SK-N-MC (cell line): ENCODE measurements at places on chromosomes 11 and 22.

DNA sequence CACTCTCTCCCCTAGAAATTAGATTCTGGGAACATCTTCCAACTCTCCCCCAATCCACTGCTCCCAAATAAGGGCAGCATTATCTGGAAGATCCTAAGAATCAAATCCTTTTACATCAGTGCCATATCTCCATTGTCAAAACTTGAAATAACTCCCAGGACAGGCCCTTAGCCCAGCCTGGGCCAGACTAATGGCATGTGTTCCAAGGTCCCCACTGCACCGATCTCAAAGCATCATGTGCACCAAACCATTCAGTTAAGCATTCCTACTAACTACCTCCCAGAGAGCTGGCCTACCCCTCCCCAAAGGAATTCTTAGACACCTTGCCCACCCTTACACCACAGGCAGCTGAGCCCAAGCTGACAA lies 44.2 kb upstream of the POU2AF1 start:
- no peak for DNase-seq

DNA sequence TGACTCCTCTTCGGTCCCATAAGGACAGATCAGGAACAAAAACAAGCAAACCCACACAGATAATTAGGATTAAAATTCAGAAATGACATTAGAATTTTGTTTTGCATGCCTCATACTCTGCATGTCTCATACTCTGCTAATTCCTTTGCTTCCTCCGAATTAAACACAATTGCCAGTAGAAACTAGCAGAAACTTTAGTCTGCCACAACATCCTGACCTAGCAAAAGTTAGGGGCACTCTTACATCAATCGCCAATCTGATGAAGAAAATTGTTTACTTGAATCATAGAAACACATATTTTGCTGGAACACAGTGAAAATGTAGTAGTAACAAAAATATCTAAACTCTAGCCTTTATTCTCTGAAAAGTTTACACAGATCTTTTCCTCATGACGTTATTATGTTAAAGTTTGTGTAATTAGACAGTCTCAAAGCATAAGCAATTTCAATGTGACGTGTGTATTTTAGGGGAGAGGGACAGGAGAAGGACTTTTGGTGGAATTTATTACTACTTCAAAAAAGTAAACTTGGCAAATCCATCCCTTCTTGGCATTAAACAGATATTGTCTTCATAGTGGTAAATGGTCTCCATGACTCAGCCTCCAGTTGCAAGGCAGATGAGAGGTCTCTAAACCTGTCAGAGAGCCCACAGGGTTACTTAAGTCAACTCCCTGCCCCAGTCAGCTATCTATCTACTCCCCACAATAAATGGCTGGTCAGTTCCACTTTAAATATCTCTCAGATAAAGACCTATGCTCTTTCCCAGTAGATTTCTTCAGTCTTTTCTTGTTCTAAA lies 249.8 kb upstream of the UBASH3B start:
- no peak for DNase-seq

- DNase-seq: no peak
Observed at GRCh38 chr11:22049276-22049675, 143.6 kb upstream of the ANO5 start.

DNA sequence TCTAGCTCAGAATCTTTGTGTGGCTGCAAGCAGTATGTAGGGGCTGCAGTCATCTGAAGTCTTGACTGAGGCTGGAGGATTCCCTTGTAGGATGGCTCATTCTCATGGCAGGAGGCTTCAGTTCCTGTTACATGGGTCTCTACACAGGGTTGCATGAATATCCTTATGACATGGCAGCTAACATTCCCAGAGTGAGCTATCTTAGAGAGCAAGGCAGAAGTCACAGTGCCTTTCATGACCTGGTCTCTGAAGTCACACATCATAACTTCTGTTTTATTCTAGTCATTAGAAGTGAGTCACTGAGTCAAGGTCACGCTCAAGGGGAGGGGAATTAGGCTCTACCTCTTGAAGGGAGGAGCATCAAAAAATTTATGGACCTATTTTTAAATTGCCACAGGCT lies 10.3 kb upstream of the SPON1 start:
- DNase-seq: no peak

DNA sequence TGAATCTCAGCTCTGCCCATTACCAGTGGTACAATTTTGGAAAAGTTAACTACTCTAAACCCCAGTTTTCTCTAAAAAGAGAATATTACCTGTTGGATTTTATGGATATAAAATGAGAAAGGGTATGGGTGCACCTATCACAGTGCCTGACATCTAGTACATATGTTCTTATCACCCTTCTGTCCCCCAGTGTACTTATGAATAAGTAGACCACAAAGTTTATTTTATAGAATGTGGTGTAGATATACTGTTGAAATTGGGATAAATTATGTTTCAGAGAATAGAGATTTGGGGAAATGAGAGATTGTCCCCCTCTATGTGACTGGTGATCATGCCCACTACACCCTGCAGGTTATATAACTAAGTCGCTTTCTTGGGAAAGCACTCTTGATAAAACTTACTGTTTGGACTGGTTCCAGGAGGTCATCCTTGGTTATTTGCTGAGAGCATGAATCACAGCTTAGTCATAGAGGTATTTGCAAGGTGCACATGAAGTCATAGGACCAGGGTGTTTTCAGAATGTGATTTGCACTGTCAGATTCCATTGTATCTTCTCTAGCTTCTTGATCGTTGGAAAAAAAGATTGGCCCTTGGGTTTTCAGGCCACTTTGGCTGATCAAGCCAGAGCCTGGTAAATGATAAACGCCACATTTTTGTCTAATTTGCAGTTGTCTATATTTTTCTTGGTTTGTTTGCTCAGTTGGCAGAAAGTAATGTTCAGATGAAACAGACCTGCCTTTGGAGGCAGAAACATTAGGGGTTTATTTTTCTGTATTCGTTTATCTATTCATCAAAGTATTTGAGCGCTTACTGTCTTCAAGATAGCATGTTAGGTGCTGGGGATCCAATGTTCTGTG lies 21.3 kb downstream of the STX3 start:
- no peak for DNase-seq

GRCh38 chr11:92739041-92739440 lies 230.4 kb upstream of the MTNR1B start:
- no peak for DNase-seq

DNA sequence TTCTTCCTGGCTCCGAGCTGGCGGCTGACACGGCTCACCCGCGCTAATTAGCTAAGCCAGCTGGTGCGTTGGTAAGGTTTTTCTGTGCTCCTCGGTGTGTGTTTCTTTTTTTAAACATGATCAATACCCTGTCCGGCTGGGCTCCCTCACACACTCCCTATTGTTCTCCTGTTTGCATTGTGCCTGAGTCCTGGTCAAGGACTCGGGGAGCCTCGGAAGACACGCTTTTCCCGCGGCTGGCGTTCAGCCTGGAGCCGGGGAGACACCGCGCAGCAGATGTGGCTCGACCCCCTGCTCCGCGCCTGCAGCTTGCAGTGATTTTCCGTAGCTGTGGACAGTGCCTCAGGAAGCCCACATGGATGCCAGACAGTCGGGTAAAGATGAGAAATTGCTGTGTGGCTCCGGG lies 454.9 kb upstream of the CADM1 start:
- DNase-seq: no peak

DNA sequence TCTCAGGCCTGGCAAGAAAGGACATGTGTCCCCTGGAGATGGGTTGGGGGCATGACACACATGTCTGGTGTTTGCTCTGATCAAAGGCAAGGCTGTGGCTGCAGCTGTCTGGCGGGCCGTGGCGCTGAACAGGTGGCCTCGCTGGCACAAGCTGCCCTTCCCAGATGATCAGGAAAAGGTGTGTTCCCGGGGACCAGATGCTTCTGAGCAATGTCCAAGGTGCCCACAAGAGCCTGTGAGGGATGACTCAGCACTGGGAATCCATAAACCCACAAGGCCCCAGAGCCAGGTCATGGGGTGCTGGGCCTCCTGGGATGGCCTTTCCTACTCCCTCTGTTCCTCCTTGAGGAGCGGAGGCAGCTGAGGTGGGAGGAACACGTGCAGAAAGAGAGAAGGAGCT lies 9.7 kb upstream of the LRP5 start:
- DNase-seq: no peak

DNA sequence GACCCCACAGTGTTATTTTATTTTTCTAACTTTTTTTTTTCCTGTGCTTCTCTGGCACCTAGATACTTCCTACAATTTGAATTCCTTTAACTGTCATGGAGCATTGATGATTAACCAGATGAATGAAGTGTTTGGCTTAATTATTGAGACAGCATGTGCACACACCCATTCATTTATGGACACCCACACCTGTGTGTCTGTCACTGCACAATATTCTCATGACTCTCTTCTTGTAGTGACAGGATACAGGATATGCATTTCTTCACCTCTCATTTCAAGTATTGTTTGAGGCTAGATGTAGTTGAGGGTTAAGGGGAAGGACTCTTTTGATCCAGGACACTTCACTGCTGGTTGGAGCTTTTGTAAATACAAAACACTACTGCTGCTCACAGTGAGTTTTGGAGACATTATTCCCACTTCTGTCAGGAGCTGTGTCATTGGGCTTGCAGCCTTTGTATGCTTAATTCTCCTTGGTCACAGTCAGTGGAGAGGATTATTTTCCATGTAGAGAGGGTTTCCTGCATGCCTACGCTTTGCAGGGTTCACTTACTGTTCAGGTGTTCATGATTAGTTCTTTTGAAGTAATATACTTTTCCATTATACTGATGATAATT lies 33.5 kb downstream of the SPECC1L start:
- DNase-seq: no peak

GRCh38 chr11:110376711-110377324 lies 52.9 kb upstream of the FDX1 start:
- DNase-seq: no peak

DNA sequence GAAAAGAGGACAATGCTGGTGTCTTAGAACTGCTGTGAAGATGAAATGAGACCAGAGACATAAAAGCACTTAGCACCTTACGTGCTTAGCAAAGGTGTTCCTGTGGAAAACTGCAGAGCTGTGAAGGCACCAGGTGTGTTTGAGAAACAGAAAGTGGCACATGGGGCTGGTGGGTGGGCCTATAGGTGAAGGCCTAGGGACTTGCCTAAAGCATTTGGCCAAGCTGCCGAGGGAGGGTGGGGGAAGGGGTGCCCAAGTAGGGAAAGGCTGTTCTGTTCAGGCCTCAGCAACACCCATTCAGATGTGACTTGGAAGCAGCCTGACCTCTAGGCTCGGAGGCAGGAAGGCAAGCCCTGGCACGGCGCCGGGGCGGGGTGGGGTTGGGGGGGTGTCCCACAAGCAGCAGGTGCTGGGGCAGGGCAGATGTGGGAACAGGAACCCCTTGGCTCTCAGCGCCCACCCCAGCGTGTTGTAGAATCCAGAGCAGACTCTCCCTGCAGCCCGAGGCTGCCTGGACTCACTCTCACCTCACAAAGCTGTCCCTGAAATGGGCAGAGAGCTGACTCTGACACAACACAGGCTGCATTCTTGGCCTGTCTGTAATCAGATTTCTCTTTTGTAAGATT lies 366.7 kb upstream of the NARS2 start:
- DNase-seq: no peak

GRCh38 chr11:44776551-44777208 lies 49.9 kb downstream of the TSPAN18 start:
- no peak for DNase-seq

DNA sequence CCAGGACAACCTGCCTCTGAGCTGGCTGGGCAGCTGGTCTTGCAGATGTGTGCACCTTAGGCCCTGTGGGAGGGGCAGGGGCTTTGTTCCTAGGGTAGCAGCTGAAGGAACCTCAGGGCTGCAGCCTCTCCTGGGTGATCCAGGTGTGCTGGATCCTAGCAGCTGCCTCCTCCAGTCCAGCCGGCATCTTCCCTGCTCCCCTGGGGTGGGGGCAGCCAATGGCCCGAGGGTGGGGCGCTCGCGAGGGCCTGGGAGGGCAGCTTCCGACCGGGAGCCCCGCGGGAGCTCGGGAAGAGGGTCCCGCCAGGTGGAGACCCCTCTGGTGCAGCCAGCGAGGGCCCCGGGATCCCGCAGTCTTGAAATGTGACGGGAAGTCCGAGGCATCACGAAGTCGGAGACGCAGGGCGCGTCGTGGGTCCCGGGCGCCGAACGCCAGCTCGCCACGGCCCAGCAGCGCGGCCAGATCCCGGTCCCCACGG lies 1.7 kb downstream of the IFITM1 start:
- DNase-seq: no peak

DNA sequence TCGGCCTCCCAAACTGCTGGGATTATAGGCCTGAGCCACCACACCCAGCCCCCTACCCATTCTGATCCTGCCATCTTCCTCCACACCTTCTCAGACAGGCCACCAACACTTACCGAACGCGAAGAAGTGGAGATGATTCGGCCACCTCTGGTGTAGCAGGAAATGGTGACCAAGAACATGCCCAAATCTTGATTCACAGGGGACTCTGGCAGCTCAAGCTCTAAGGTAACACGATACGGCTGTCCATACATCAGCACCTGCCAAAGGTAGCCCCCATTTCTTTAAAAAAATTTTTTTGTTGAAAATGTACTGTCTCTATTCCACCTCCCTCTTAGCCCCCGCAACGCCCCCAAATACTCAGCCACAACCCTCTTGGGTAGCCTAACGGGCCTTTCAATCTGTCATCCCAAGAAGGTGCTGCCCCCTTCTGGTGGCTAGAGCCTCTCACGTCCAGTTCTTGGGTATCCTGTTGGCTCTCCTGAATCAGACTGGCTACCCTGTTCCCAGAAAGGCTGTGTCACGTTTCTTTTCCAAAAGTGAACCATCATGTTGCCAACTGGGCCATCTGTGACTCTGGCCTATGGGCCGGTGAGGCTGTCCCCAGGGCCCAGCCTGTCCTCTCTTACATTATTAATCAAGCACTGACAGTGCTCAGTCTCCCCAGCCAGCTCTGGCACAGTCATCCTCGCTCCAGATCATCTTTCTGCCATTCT lies 5.3 kb upstream of the LRRN4CL start:
- no peak for DNase-seq

DNA sequence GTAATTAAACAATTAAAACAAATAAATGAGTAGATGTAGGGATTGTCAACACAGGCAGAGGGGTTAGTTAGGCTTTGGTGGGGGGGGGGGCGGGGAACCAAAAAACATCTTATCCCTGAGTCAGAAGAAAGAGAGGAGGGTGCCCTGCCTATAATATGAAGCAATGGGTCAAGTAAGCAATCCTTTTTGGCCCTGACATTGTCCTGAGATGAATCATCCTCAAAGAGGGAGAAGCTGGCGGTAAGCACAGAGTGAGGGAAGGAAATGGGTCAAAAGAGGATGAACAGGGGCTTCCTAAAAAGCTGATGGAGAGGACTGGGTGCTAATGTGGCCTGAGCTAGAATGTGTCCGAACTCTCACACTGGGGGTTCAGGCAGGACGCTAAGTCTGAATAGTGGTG lies 4.7 kb downstream of the OLFML1 start:
- no peak for DNase-seq

- DNase-seq: no peak
Observed at GRCh38 chr11:46247090-46247489, 30.4 kb upstream of the CREB3L1 start.

DNA sequence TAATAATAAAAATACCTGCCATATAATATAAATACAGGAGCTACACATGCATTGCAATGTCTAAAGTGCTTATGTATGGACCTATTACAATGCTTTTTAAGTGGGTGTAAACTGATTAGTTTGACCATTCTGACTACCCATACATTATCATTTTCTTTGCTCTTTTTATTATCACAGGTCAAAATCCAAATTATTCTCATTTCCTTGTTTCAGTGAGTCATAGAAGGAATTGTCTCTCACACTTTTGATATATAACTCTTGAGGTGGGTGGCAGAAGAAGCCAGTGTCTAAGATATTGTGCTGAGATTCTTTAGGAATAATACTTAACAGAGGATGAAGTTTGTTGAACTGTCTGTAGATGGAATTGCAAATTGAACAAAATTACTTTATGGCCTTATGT lies 35.6 kb downstream of the GAS2 start:
- DNase-seq: no peak

GRCh38 chr22:28019360-28019759 lies 100.3 kb upstream of the PITPNB start:
- no peak for DNase-seq

- DNase-seq: no peak
Observed at GRCh38 chr11:9251311-9251710, 13.8 kb downstream of the DENND5A start.
